ENCODE measurements at places on chromosomes 7 and 10.

DNA sequence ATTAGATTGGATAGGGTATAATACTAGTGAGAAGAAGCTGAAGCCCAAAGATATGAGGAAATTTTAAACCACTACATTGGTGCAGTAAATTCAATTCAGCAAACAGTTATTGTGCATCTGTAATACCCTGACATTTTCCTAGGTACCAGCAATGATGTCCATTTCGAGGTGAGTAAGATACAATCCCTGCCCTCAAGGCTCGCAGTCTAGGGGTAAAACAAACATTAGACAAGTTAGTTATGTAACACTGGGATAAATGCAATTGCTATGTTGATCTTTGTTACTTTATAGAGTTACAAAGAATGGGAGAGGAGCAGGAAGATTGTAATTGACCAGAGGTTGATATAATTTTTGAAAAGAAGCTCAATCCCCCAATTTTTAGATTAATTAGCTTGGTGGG is 168.1 kb downstream of the PRKG1 start:
- DNase-seq = no peak

- DNase-seq = no peak
Observed at GRCh38 chr7:157682946-157683746, 346.3 kb downstream of the DNAJB6 start.

DNA sequence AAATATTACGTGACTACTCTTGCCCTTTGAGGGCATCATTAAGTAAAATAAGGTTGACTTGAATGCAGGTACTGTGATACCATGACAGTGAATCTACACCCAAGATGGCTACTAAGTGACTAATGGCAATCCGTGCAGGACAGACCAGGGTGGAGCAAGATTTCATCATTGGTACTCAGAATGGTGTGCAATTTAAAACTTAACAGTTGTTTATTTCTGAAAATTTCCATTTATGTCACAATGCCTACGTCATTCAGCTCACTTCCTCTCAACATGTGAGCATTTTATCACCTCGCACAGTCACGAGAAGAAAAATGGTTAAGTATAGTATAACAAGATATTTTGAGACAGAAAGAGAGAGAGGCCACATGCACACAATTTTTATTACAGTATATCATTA is 50.3 kb upstream of the MET start:
- no peak for DNase-seq

- no peak for DNase-seq
Observed at GRCh38 chr10:67668448-67668847, 27.5 kb downstream of the CTNNA3 start.

- no peak for DNase-seq
Observed at GRCh38 chr10:49070701-49071100, 44.6 kb downstream of the VSTM4 start.

DNA sequence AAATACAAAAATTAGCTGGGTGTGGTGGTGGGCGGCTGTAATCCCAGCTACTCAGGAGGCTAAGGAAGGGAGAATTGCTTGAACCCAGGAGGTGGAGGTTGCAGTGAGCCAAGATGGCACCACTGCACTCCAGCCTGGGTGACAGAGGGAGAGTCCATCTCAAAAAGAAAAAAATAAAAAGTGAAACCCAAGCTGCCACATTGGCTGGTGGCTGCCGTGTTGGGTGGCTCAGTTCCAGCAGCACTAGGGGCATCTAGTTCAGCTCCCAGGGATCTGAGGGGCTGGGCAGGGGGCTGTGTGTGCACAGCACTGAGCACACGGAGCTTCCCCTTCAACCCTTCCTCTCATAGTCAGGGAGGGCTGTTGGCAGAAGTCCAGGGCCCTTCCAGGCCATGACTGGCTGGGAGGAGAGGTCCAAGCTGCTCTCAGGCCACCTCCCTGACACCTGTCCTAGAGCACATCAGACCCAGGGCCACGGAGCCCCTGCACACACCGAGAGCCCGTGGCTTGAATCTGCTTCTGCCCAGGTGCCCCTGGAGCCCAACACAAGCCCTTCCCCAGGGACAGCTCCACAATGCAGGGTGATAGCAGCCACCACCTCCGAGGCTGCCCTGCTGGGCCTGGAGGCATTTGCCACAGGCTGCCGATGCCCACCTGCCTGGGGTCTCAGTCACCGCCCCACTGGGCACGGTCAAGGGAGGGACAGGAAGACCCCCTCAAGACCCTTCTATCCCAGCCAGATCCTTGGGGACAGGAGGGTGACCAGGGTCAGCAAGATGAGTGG is 47.3 kb downstream of the YKT6 start:
- no peak for DNase-seq

GRCh38 chr10:47071891-47072290 is 160.7 kb downstream of the PTPN20 start:
- DNase-seq = no peak

DNA sequence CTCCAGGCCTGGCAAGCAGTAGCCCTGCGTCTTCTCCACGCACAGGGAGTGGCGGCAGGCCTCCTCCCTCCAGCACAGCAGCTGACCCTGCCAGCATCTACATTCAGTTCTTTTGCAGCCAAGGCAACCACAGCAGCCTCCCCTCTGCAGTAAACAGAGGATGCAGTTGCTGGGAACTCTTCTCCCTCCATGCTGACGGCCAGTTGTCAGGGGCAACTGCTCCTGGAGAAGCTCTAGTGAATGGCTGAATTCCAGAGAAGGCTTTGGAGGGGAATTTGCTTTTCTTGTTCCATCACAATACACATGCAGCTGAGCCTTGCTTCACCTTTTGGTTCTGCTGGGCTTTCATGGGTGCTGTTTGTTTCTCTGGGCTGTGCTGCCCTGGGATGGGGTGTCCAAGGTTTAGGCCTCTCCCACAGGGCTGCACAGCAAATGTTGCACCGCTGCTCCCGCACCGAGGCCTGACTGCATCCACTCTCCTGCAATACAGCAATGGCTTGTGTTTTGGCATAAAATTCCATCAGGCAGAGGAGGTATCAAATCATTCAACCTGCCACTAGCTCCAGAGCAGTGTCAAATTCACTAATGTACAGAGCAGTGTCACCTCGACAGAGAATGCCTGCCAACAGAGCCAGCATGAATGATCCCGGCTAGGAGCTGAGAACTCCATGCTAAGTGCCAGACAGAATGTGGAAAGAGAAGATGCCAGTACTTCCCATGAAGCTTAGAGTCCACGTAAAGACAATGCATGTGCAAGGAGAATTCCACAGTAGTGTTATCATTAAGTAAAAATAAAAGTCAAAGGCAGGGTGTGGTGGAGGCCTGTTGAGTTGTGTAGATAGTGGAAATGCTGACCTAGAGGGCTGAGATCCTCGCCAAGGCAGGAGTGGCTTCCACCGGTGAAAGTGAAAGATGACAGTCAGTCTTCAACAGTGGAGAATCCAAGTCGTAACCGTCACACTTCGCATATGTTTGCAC is 399.6 kb downstream of the DPP6 start:
- no peak for DNase-seq

DNA sequence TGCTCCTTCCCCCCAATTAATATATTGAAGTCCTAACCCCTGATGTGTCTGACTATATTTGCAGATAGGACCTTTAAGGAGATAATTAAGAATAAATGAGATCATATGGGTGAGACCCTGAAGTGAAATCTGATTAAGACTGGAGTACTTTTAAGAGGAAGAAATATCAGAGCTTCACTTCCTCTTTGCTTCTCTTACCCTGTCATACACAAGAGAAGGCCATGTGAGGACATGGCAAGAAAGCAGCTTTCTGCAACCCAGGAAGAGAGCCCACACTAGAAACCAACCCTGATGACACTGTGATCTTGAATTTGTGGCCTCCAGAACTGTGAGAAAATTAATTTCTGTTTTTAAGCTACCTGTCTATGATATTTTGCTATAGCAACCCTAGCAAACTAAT is 44.2 kb downstream of the JMJD1C start:
- DNase-seq = no peak

DNA sequence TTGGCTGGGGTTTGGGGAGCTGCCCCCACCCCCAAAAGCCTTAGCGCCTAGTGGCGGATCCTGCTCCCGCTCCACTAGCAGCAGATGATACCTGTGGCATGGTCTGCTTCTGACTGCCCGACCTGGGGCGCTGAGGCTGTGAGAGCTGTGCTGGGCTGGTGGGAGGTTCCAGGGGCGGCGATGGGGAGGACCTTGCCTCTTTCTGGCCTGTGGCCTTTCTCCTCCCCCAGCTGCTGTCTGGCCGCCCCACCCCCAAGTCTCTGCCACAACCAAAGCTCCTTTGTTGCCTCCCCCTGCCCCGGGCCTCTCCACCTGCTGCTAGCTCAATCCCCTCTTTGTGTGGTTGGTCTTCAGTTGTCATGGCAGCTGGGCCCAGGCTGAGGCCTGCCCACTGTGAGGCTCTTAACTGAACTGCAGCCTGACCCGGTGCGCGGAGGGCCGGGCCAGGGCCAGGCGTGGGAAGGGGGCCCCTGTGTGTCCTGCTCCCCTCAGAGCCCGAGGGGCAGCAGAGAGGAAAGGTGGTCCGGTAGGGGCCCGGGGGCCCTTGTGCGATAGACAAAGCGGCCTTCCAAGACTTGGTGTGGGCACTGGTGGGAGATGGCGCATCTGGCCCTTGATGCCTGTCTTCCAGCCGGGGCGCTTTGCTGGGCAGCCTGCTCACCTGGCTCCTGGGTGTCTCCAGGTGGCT is 4.7 kb downstream of the ZNF775 start:
- peak; percentile 99 for DNase-seq

DNA sequence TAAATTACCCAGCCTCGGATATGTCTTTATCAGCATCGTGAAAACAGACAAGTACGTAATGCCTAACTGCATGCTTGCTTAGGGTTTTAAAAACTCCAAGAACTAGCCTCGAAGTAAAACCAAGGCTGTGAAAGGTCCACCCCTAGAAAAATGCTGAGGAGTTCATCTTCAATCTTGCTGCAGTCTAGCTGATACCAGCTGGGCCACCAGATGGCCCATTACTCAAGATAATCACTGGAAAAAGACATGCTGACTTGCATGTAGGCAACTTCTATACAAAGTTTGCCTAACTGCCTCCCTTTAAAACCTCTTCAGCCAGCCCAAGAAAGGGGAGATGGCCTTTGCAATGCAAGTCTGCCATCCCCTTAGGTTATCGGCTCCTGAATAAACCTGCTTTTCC is 614.1 kb downstream of the GALNT17 start:
- no peak for DNase-seq

DNA sequence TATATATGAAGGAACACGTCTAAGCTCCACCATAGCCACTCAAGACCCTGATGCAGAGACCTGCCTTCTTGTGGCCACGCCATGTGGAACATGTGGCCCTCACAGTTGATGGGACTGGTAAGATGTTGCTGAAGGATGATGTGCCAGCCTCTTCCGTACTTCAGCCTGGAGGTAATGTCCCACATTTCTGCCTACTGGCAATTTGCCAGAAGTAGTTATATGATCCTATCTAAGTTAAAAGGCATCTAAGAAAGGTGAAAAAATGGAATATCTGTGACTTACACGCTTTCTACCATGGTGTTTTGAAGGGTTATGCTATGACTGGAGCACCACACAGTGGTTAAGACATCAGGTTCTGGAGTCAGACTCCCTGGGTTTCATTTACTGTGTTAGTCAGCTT is 948.7 kb upstream of the GHITM start:
- no peak for DNase-seq

- DNase-seq = no peak
Observed at GRCh38 chr10:115747811-115748210, 525.2 kb downstream of the GFRA1 start.

- no peak for DNase-seq
Observed at GRCh38 chr7:2913760-2914387, 69.8 kb upstream of the GNA12 start.

DNA sequence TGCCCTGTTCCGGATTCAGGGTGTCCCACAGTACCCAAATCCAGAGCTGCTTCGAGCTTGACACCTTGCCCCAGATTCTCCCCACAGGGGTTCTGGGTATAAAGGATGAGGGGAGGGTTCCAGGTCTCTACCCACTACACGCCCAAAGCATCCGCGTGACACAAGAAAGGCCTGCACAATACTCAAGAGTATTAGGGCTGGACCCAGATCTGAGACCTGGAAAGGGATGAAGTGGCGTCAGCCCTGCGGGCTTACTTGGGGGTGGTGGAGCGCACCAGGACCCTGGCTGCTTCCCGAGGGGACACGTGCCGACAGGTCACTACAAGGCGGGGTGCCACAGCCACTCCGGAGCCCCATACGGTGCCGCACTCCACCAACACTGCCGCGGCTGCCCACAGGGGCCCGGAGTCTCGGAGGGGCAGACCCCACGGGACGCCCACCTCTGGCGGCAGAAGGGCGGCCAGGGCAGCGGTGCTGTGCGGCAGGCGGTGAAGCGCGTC is 1.3 kb downstream of the TYSND1 start:
- DNase-seq = no peak

- DNase-seq = no peak
Observed at GRCh38 chr10:84097787-84098353, 41.4 kb upstream of the GHITM start.

GRCh38 chr10:113982769-113983168 is 60.9 kb upstream of the ADRB1 start:
- DNase-seq = no peak

- no peak for DNase-seq
Observed at GRCh38 chr10:6699336-6699735, 119.3 kb upstream of the PRKCQ start.

DNA sequence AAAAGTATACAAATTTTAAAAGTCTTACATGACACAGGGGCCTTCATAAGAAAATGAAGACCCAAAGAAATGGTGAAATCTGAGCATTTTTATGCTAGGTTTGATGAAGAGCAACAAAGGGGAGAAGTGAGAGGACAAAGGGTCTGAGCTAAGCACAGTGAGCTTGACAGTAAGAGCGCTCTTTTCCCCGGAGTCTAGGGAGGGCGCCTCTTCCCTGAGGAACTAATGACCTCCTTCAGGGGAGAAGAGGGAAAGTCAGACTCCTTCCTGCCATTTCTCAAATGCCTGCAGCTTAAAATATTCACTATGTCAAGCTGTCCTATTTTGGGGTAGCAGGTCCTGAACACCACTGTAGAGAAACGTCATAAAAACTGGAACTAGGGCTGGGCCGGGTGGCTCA is 18.1 kb upstream of the PAXIP1 start:
- no peak for DNase-seq

DNA sequence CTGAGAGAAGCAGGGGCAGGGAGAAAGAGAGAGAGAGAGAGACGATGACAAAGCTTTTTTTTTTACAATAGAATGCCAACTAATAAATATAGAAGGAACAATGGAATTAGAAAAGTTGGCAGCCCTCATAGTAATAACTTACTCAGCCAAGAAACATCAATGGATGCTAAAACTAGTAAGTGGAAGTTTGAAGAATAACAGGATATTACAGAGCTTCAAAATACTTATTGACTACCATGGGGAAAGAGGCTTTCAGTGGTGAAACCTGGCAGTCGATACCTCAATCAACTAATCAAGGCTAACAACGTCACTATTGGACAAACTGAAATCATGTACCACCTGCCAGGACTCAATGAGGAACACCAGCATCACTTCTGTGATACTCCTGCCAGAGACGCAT is 100.5 kb upstream of the LRRC4 start:
- no peak for DNase-seq

- no peak for DNase-seq
Observed at GRCh38 chr7:13411151-13411550, 578.3 kb downstream of the ETV1 start.

DNA sequence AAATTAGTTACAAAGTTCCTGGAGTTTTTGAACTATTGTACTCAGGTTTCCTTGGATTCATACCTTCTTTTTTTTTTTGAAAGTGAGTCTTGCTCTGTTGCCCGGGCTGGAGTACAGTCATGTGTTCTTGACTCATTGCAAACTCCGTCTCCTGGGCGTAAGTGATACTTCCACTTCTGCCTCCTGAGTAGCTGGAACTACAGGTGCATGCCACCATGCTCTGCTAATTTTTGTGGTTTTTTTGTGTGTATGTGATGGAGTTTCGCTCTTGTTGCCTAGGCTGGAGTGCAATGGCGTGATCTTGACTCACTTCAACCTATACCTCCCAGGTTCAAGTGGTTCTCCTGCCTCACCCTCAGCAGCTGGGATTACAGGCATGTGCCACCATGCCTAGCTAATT is 22.3 kb downstream of the MCM10 start:
- no peak for DNase-seq

Data from NCI-H526 treated with DMSO at 0.1 percent for 48 hours (cell line).